ENCODE measurements at places on chromosomes 11 and 22. TPM values are rescaled to one million over a fixed set of nuclear protein-coding genes. Genes with fewer than 3 reads are reported as not detected.

GRCh38 chr22:35973388-35973787 is 55.2 kb downstream of the RBFOX2 start:
- no peak for DNase-seq

GRCh38 chr11:35232891-35233330 is 93.9 kb downstream of the CD44 start:
- DNase-seq = no peak

The ARHGEF12 gene
- 5.1 TPM for polyA plus RNA-seq

DNA sequence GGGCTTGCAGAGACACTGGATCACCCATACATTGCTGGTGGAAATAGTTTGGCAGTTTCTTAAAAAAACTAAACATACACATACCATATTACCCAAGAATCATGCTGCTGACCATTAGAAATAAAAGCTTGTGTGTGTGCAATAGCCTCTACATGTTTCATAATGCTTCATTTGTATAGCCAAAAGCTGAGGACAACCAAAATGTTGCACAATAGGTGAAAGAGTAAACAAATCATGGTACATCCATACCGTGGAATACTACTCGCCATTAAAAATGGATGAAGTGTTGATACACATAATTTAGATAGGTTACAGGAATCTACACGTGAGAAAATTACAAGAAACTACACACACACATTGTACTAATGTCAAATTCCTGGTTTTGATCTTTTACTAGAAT is 6.5 kb downstream of the KBTBD3 start:
- DNase-seq = no peak

- no peak for DNase-seq
These were observed 67.1 kb upstream of the CARD18 start for GRCh38 chr11:105206633-105207032.

The DSCAML1 gene
- 0.24 TPM for polyA plus RNA-seq

DNA sequence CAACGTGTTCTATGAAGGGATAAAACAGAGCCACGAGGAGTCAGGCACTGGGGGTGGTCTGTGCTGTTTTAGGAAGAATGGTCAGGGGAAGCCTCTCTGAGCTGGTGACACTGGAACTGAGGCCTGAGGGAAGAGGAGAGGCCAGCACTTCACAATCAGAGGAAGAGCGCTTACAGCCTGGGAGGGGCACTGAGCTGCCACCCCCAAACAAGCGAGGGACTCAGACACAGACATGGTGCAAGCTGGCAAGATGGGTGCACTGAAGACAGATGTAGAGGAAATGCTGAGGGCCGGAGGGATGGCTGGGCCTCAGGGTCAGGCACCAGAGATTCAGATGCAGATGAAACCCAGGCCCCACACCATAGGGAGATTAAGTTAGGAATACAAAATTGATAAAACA is 40.0 kb upstream of the TP53I11 start:
- no peak for DNase-seq

GRCh38 chr11:43576320-43576802 is 104.2 kb upstream of the HSD17B12 start:
- DNase-seq = no peak

The ASCL2 gene
- 0.41 TPM for polyA plus RNA-seq

GRCh38 chr11:57804466-57804865 is 42.9 kb downstream of the CTNND1 start:
- no peak for DNase-seq

The NAV2 gene
- polyA plus RNA-seq = 35.6 TPM

DNA sequence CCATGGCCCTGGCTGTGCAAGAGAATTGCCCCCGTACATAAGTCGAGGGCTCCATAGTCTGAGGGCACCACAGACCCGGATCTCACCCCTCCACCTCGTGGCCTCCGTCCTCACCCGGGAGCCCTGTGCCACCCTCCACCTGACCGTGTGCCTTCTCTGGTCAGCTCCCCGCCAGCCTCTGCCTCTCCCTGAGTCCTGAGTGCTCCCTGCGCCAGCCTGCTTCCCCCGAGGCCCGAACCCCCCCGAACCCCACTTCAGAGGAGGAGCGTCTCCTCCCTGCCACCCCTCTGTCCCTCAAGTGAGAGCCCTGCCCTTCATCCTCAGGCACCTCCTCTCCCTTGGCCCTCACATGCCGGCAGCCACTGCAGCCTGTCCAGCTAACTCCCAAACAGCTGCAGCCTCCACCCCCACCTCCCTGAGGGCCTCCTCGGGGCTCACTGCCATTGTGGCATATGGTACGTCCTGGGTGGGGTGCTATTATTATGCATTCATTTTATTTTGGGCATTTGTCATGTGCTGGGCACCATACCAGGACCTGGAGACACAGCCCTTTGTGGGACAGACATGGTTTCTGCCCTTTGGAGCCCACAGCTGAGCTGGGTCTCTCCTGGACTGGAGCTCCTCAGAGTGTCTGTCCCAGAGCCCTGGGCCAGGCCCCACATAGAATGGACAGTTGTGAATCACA is 67.2 kb downstream of the MYO7A start:
- no peak for DNase-seq

The CHKB gene
- 28.4 TPM for polyA plus RNA-seq

GRCh38 chr11:944711-945470 is 19.2 kb downstream of the AP2A2 start:
- DNase-seq = peak; percentile 87

GRCh38 chr22:29106839-29107238 is 34.0 kb downstream of the KREMEN1 start:
- DNase-seq = no peak

The KCNA4 gene
- polyA plus RNA-seq = not detected

Data from H1 (cell line).